Activated naive CD4-positive, alpha-beta T cell (primary cell): ENCODE measurements at places on chromosomes 2 and 18.

- no peak for DNase-seq
These were observed 5.1 kb upstream of the MAL start for GRCh38 chr2:95020275-95021022.

- DNase-seq = no peak
These were observed 50.6 kb downstream of the PARD6G start for GRCh38 chr18:80196528-80197320.

GRCh38 chr2:138846216-138846821, 66.1 kb upstream of the NXPH2 start:
- DNase-seq = no peak

DNA sequence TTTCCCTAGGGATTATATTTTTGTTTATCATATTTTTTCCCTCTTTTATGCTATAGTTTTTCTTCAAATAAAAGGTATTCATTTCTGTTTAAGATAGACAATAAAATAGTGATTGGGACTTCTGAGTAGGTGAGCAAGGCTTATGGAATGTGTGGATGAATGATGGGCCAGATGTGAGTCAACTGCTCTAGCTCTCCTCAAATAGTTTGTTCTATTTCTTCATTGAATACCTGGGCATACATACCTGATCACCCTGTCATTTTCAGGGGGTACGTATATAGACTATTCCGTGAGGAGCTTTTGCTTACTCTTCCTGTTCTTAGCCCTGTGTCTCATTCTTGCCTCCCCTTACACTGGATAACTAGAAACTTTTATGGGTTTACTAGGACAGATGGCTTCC, 41.9 kb downstream of the BABAM2 start:
- DNase-seq = no peak

DNA sequence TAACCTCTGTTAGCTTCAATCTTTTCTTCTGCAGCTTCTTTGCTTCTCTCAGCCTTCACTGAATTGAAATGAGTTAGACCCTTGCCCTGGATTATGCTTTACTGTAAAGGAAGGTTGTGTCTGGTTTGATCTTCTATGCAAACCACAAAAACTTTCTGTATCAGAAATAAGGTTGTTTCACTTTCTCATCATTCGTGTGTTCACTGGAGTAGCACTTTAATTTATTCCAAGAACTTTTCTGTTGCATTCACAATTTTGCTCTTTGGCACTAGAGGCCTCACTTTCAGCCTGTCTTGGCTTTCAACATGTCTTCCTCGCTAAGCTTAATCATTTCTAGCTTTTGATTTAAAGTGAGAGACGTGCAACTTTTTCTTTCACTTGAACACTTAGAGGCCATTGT, 365.3 kb downstream of the TDRD15 start:
- no peak for DNase-seq

- DNase-seq = no peak
These were observed 45.9 kb downstream of the PNO1 start for GRCh38 chr2:68203587-68203986.

DNA sequence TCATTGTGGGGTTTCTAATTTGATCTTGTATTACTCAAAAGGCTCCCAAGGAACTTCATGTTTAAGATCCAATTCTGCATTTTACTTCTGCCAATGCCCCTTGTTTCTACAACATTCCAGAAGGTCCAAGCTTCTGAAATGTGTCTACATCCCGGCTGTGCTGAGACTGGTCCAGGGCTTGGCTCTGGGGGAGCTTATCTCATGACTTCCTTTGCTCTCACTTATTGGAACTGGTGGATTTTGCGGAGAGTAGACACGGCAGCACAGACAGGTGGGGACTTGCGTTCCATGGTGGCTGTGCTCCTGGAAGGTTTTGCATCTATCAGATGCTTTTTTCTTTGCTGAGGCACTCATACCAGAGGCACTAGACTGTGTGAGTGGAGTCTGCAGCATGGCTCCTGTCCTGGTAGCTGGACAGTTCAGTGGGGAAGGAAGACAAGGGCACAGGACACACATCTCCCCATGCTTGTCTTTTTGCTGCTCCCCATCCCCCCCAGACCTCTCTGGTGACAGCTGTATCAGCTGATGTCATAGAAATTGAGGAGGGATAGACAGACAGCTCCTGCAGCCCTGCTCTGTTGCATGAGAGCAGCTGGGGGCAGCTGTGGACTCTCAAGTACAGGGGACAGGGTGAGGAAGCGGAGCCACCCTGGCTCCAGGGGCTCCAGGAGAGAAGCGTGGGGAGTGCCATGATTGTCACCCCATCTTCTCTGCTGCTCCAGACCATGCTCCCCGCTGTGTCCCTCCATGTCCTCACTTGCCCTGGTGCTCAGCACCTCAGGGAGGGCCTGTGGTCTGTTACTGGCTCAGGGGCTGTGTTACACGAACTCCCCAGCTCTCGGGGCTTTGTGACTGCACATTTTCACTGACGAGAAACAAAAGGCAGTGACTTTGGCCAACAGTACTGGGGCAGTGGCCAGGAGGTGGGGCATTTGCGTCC, 46.0 kb downstream of the ACAA2 start:
- no peak for DNase-seq

GRCh38 chr2:222319586-222320435, 21.0 kb upstream of the PAX3 start:
- DNase-seq = no peak

GRCh38 chr2:65579506-65580235, 147.3 kb upstream of the SPRED2 start:
- no peak for DNase-seq
